ENCODE measurements at places on chromosomes 5 and 9.

DNA sequence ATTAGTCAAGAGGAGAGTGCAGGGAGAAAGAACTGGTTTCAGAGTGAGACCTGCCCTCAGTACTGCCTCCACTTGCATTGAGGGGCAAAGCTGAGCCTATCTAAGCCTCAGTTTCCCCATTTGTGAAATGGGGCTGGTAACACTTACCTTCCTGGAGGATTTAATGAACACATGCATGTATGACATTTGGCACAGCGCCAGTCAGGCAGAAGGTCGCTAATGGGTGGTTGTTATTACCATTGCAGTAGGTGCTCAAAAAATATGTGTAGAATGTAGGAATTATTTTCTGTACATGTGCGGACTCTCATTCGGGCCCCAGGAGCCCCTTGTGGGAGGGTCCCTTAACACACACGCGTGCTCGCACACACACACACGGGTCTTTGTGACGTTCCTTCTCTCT, 10.9 kb downstream of the FAT2 start:
- DNase-seq: no peak

DNA sequence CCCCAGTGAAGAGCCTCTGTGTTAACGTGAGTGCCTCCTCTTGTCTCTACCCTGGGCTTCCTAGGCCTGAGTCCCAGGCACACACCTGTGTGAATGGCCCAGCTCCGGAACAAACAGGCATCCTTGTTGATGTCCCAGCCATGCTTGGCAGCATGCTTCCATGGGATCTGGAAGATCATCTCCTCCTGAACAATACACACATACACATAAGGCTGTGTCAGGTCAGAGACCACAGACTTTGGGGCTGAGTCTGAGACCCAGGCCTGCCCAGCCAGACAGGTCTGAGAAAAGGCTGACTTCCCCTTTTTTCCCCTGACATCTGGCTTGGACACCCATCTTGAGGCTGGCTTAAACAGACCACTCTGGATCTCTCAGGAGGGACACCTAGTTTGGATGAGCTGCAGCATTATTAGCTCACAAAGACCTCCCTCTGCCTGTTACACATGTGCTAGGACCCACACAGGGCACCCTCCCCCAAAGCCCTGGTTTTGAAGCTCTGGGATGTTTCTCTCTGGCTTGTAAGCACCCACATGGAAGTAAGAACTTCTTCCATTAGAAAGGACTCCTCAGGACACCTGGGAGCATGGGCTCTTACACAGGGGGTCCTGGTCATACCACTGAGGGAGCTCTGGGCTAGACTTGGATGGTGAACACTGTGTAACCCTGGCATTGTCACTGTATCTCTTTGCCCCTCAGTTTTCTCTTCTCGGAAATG, 2.6 kb downstream of the IRF1 start:
- no peak for DNase-seq

DNA sequence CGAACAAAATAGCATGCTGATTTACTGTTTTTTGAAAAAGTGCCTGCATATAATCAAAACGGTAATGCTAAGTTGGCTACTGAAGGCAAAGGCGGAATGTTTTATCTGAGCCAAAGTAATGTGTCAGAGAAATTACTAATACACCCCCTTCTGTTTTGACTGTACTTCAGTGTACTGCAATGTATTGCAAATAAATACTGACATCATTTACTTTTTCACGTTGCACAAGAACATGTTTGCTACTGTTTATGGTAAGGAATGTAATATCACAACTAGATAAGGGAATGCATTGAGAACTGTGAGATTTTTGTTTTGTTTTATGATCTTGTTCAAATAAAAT, 813 bp upstream of the AGTPBP1 start:
- no peak for DNase-seq

DNA sequence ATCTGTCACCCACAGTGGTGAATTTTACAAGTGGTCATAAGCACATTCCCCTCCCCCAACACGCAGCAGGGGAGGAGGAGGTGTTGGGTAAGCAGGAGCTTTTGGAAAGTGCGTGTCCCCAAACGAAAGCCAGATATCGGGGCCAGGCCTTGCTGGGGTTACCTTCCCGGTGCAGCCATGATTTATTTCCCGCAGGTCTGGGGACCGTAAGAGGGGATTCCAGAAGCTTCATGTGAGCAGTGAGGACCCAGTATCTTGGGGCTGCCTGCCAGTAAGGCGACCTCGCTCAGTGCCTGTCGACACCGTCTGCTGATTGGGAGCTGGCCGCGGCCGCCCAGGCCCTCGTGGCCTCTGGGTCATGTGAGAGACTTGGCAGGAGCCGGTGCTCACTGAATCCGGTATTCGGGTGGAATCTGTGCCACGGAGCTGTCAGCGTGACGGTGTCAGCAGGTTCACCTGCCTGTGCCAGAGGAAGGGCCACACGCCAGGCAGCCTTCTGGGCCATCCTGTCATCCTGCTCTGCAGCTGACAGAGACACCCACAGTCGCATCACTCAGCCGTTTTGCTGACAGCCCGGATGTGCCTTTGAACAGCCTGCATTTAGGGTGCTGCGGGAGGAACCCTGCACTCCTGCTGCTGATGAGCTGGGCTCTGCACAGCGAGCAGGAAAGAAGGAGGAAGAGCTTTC, 37.3 kb downstream of the SEC61B start:
- DNase-seq: no peak

GRCh38 chr5:132294728-132295504, 722 bp downstream of the SLC22A4 start:
- DNase-seq: peak; percentile 67

GRCh38 chr5:107966201-107966600, 295.5 kb upstream of the EFNA5 start:
- DNase-seq: no peak

- no peak for DNase-seq
Observed at GRCh38 chr5:54725391-54726280, 208.1 kb downstream of the SNX18 start.

Data from HFF-Myc (cell line).